ENCODE measurements at places on chromosomes 7 and 10.

GRCh38 chr10:51815723-51816122 lies 116.3 kb upstream of the CSTF2T start:
- no peak for DNase-seq

- DNase-seq, result no peak
Observed at GRCh38 chr7:116588641-116589594, 64.1 kb downstream of the CAV1 start.

DNA sequence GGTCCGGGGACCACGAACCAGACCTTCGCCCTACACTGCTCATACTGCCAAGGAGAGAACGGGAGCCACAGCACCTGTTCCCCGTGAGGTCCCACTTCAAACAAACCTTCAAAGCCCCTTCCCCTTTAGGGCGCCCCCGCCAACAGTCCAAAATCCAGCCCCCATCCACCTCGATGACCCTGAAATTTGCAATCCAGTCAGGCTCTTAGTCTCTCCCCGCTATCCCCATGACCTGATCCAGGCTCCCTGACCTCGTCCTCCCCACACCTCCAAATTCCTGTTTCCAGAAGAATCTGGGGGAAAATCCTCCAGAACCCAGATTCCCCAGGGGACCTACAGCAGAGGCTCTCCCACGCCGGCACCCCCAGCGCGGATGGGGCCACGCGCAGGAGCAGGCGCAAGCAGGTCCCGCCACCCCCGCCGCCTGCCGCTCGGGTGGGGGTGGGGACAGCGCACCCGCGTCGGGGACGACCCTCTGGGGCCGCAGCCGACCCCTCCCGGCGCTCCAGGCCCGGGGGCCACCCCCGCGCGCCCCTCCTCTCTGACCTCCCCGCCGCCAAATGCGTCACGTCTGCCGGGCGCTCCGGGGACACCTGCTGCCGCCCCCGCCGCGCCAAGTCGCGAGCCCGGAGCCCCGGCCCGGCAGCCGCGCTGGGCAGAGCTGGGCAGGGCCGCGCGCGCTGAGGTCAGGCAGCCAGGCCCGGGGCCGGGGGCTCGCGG lies 753 bp downstream of the CAMK2B start:
- no peak for DNase-seq

- no peak for DNase-seq
Observed at GRCh38 chr10:3571310-3571825, 213.6 kb downstream of the KLF6 start.

GRCh38 chr7:84187813-84188510 lies 6.6 kb downstream of the SEMA3A start:
- DNase-seq, result no peak

- no peak for DNase-seq
Observed at GRCh38 chr7:150430465-150431085, 19.9 kb upstream of the GIMAP8 start.

DNA sequence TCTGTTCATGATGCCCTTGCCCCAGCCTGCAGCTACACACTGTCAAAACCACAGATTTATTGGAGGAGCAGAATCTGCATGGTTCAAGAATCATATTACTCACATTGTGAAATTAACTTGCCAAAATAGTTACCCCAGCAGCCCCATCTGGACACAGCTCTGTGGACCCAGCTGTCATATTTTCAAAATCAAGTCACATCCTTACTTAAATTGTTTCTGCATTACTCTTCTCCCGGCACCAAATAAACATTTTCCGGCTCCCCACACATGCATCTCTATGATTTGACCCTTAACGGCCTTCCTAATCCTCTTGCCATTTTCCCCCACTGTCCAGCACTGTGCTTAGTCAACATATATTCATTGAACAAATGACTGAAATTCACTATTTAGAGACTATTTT lies 43.8 kb upstream of the GPR26 start:
- no peak for DNase-seq

GRCh38 chr7:6015917-6016652 lies 7.0 kb downstream of the AIMP2 start:
- no peak for DNase-seq

DNA sequence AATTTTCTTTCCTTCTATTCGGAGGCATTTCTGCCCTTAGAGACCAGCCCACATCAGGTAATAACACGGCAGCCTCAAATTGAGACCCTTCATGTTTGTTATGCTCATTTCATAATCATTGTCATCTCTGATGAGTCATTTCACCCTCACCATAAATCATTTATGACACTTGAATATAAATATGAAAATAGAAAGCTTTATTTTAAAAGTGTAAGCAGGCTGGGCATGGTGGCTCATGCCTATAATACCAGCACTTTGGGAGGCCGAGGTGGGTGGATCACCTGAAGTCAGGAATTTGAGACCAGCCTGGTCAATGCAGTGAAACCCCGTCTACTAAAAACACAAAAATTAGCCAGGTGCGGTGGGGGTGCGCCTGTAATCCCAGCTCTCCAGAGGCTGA lies 57.4 kb upstream of the EGFR start:
- no peak for DNase-seq

Data from naive thymus-derived CD4-positive, alpha-beta T cell (primary cell).